ENCODE measurements at places on chromosomes 1 and 21.

- DNase-seq: no peak
Measured at GRCh38 chr1:202034149-202034682, 23.8 kb downstream of the ELF3 start.

GRCh38 chr1:245572709-245573108, 417.9 kb downstream of the KIF26B start:
- no peak for DNase-seq

DNA sequence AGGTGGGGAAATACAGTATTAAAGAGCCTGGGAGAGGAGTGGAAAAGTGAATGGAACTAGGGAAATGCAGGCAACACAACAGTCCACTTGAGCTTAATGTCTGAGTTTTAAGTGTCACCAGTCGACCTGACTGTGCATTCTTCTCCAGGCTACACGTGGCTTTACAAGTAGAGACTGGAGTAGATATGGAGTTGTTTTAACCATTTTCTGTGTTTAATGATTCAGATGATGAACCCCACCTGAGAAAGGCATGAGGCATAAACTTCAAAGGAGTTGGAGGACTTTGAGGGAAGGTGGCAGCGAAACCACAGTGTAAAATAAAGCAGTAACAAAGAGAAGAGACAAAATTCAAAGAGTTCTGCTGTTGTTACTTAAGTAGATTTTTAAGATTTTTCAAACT, 12.6 kb downstream of the FUBP1 start:
- no peak for DNase-seq

DNA sequence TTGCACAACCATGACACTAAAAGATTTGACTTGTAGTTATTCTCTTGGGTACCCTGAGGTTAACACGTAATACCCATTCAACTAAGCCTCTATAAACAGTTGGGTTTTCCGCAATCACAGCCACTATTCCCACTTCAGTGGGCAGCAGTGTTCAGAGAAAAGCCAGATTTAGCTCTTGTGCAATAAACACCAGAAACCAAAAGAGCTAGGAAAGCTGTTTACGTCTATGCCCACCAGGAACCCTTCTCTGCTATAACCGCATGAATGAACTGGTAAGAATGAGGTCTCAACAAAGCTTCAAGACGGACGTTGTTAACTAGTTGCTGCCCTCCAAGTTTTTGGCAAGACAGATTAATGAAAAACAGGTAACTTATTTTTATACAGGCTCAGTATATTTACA, 101.3 kb downstream of the SLC45A1 start:
- peak; percentile 65 for DNase-seq

DNA sequence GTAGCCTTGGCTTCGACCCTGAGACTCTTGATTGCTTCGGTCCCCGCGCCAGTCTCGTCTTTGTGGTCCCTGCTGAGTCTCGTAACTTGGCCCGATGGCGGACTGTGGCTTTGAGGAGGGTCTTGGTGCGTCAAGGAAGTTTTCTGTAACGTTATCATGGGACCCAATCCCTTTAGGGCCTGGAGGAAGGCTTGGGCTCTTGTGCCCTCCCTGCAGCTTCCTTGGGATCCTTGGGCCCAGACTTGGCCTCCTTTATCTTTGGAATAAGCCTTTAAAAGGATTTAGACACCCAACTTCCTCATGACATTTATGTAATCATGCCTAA, 371 bp downstream of the ZMPSTE24 start:
- DNase-seq: peak; percentile 32

DNA sequence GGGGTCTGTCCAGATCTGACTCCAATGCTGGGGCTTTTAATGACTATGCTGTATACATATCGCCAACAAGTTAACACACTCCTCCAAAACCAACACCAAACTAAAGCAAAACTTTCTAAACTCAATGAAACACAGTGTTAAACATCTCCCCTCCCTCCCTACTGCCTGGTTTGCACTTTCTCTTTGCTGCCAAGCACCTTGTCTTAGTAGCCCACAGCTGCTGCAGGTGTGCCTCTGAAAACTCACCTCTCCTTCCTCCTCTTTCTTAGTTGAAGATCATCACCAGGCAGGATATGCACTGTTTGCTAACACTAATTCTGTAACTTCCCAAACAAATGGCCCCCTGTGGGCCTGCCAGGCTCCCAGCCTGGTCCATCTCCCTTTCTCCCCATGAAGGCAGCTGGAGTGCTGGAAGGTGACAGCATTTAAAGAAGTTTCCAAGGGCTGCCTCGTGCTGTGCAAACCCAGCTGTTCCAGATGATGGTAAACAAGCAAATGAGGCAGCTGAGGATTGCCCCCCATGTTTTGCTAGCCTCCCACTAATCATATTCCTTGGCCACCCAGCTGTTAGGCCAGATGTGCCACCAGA, 213.7 kb downstream of the ASTN1 start:
- no peak for DNase-seq

DNA sequence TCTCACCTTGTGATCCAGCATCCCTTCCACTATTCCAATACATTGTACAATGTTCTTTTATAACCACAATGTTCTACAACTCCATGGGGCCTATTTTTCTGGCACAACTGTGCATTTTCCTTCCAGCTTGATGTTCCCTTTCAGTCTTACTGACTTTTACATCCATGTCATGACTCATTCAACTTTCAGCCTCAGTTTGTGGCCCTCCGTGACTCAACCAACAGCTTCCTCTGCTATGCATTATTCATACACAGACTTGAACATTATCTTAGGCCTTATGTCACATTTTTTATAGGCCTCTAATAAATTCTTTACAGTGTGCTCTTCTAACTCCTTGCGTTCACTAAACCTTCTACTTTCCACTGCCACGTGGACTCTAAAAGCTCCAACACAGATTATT, 119.4 kb upstream of the PRMT6 start:
- DNase-seq: peak; percentile 95

DNA sequence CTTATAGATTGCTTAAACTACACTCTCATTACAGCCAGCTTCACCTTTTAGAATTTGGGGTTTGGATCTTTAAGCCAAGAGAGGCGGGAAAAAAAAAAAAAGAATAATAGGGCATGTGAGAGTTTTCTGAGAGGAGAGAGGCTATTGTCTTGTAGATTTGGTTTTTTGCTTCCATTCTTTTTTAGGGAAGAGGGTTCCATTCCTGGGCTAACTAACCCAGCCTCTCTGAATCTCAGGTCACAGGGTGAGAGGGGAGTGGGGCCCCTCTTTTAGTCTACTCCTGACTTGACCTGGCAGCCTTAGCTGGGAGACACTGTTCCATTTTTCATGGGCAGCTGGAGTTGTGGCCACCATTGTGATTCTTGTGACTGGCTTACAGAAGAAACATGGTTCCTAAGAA, 24.2 kb downstream of the PBX1 start:
- no peak for DNase-seq

GRCh38 chr1:211738691-211739301, 63.4 kb upstream of the NEK2 start:
- no peak for DNase-seq

- no peak for DNase-seq
Measured at GRCh38 chr1:37438869-37439343, 35.5 kb upstream of the ZC3H12A start.

DNA sequence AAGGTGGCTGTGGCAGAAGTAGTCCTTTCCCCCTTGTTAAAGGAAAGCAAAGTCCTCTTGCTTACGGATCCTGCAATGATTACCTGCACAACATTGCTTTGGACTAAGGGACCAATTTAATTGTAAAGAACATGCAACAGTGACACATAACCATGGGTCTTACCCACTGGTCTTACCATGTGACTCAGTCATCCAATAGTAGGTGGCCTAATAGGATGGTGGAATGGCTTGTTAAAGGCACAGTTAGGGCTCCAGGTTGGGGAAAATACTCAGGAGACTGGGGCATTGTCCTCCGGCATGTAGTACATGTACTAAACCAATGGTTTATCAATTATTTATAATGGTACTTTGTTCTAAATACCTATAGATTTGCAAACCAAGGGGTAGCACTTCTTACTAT, 2.1 kb upstream of the YIPF1 start:
- no peak for DNase-seq

- no peak for DNase-seq
Measured at GRCh38 chr1:231216498-231216897, 24.5 kb upstream of the GNPAT start.

- no peak for DNase-seq
Measured at GRCh38 chr1:2330035-2330434, 61.3 kb downstream of the MORN1 start.

DNA sequence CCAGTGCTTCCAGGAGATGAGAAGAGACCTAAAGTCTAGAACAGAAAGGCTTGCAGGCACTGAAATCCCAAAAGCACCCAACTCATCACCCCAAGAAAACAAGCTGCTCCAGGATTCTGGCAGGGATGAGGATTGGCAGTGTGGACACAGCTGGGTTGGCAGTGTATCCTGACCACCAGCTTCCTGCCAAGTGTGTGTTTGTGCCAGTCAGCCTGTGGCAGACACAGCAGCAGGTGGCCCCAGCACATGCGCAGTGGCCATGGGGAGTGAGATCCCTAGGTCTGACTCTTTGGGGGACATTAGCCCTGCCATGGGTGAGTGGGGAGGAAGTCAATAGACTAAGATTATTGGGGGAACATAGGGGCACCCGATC, 8.7 kb upstream of the SNAPIN start:
- DNase-seq: no peak

DNA sequence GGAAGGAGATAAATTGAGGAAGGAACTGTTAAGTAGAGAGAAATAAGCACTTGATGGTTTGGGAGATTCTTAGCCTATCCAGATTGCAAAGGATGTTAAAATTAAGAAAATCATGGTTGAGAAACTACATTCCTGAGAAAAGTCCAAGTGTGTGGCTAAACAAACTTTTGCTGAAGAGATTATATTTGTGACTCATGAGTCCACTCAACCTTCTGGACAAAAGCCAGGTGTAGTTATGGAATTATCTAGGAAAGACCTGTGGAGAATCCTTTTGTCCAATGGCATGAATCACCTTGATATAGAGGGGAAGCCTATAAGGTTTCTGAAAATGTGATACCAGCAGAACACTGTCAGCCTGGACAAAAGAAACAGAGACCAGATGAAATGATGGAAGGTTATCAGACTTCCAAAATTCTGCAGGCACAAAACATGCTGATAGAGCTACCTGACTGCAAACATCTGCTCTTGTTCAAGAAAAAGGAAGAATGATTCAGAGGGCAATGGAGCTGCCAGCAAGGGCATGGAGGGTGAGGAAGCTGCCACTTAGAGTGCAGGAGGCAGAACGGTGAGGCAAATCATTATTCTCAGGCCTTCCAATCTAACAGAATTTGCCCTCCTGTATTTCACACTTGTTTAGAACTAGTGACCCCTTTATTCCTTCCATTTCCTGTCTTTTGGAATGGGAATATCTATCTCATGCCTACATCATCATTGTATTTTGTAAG, 300.6 kb upstream of the PRMT6 start:
- peak; percentile 67 for DNase-seq

DNA sequence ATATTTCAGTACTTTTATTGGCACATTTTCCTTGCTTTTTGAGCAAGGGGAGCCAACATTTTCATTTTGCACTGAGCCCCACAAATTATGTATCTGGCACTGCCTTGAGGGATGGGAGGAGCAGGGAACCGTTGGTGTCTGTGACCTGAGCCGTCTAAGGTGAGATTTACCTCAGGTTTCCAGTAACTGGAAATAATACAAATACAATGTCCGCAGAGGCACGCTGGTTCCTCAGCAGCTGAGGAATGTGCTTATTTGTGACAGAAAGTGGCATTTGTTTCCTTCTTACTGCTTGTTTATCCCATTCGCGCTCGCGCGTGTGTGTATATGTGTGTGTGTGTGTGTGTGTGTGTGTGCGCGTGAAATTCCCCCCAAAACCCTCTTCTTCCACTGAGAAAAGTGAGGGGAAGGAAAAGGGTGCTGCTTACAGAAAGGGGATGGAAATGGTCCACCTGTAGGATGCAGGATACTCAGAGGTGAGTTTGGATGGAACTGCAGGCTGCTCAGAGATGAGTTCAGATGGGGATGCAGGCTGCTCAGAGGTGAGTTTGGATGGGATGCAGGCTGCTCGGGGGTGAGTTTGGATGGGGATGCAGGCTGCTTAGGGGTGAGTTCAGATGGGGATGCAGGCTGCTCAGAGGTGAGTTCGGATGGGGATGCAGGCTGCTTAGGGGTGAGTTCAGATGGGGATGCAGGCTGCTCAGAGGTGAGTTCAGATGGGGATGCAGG, 30.2 kb upstream of the SLAMF1 start:
- DNase-seq: no peak

GRCh38 chr1:178849918-178850317, 21.0 kb downstream of the ANGPTL1 start:
- no peak for DNase-seq

DNA sequence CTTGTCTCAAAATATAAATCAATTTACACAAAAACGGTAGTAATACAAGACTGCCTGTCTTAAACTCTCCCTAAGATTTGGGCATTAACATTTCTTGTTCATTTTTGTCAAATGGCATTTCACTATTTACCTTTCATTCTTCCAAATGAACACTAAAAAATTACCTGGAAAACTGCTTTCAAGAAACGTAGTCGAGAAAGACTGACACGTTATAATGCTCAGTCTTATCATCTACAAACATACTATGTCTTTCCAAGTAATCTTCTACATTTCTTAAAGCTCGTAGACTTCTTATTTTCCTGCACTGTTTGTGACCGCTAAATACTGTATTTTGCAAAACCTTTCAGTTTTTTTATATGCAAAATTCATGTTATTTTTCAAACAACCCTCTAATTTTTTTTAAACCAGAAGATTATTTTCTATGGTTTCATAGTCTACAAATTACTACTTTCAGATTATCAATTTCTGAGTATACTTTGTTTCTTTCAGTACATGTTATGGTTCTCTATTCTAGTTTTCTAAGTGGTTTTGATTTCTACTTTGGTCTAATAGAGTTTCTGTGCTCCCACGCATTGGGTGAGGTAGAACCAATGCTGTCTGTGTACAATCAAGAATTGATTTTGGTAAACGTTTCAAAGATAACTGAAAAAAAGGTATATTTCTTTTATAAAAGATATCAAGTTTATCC, 336.4 kb downstream of the SMYD3 start:
- no peak for DNase-seq

- DNase-seq: peak; percentile 46
Measured at GRCh38 chr1:192491804-192492554, 83.6 kb upstream of the RGS1 start.

- no peak for DNase-seq
Measured at GRCh38 chr1:58211869-58212268, 334.7 kb downstream of the OMA1 start.

- DNase-seq: no peak
Measured at GRCh38 chr1:167923324-167924056, 9.6 kb upstream of the ADCY10 start.

DNA sequence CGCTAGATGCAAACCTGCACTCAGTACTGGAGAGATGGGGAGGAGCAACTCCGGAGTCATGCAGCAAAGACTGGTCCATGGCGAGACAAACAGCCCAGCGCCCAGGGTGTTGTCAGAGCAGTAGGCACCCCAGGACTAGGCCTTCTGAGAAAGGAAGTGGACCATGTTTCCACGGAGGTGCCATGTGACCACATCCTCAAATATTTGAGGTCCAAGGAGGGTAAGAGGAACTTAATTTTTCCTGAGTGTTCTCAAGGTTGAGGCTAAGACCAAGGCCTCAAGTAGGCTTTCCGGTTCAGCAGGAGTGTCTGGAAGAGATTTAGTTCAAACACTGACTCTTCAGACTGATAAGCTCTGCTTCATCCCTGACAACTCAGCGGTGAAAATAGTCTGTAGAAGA, 186.2 kb downstream of the RHOU start:
- DNase-seq: no peak

- DNase-seq: no peak
Measured at GRCh38 chr1:32353431-32353830, 8.9 kb downstream of the FAM229A start.

GRCh38 chr1:21607549-21608529, 61.3 kb downstream of the RAP1GAP start:
- DNase-seq: peak; percentile 65
